NK-92 treated with Interleukin-12 subunit alpha and Interleukin-12 subunit beta, amount 100 ng/mL, for 24 hours (cell line): ENCODE measurements at places on chromosomes 7 and 10.
A peak's percentile ranks its signal among the peaks of the same experiment; 100 is the strongest.

DNA sequence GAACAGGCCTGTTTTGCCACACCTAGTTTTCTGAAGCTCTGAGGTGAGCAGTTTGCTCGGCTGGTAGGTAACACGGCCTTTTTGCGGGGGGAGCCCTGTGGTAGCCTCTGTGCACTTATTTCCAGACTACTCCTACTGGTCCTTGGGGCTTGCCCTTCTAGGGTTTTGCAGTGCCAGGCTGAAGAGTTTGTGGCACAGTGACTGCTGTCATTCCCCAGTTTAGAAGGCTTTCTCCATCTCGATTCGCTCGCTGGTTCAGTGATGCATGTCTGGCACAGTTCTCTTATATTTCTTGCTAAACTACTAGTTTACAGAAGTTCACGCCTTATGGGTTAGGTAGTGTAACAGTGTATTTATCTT lies 711 bp downstream of the KIF20B start:
- DNase-seq = peak; percentile 7

- DNase-seq = no peak
Observed at GRCh38 chr10:79459243-79459642, 13.8 kb upstream of the ZCCHC24 start.

GRCh38 chr10:76582531-76582930 lies 1055.1 kb downstream of the KCNMA1 start:
- DNase-seq = no peak

DNA sequence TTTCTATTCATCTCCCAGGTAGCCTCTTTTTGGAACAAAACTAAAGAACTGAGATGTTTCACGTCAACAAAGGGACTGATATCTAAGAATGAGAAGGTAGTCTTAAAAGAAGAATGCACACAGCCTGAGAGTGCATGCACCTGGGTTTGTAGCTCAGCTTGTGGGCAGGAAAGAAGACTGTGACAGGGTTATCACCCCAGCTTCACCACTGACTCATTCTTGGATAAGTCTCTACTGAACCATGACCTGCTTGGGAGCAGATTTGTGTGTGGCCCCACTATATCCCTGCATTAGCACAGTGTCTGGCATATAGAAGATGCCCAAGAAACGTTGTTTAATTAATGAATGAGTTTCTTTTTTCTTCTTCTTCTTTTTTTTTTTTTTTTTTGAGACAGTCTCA lies 187.5 kb downstream of the GPAM start:
- DNase-seq = no peak

DNA sequence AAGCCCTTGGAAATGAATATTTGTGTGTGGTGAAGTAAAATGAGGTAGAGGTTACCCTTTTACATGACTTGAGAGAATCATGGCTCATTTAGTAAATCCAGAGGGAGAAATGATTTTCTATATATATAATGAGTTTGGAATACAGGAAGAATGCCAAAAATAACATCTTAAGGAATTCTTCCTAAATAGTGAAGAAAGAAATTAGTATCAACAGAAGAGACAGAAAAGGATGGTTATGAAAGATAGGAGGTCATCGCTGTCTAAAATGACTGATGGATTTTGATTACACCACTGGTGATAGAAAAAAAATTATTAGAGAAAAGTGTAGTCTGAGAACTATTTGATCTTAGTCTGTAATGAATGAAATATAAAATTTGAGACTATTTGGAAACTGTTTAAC lies 283.0 kb downstream of the ADK start:
- no peak for DNase-seq

GRCh38 chr10:3868271-3868664 lies 83.3 kb upstream of the KLF6 start:
- no peak for DNase-seq

GRCh38 chr7:32266932-32267475 lies 196.8 kb upstream of the PDE1C start:
- DNase-seq = no peak

DNA sequence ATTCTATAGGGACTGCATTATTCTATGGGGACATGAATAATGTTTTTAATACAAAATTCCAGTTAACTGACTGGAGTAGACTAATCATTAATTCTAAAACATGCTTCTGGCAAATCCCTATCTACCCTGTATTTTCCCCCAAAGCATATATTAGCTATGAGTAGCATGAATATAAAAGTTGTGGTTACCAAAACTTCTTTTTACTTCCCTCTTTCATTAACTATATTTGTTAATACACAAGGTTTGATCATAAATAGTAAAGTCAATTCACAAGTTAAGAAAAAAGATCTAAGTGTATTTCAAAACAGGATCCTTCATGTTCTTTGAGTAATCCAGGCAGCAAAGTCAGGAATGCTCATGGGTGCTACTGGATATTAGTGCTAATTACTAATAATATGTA lies 2.9 kb upstream of the RALA start:
- no peak for DNase-seq

DNA sequence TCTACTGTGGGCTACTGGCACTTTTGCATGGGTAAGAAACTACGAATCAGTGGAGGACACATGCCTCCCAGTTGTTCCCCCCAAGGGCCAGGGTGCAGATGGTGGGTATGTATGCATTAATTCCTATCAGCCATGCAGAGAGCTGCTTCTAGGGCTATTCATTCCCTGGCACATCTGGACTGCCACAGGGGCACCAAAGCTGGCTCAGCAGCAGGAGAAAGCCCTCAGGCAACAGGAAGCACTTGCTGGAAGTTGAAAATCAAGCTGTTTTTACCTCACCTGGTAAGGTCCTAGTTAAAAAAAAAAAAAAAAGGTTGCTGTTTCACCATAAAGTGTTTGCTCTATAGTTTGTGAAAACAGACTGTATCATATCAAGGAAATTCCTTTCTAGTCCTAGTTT lies 1342.6 kb downstream of the REEP3 start:
- no peak for DNase-seq

- DNase-seq = no peak
Observed at GRCh38 chr10:124225467-124226270, 132.3 kb upstream of the CHST15 start.

GRCh38 chr7:140294454-140294853 lies 103.9 kb downstream of the SLC37A3 start:
- no peak for DNase-seq

DNA sequence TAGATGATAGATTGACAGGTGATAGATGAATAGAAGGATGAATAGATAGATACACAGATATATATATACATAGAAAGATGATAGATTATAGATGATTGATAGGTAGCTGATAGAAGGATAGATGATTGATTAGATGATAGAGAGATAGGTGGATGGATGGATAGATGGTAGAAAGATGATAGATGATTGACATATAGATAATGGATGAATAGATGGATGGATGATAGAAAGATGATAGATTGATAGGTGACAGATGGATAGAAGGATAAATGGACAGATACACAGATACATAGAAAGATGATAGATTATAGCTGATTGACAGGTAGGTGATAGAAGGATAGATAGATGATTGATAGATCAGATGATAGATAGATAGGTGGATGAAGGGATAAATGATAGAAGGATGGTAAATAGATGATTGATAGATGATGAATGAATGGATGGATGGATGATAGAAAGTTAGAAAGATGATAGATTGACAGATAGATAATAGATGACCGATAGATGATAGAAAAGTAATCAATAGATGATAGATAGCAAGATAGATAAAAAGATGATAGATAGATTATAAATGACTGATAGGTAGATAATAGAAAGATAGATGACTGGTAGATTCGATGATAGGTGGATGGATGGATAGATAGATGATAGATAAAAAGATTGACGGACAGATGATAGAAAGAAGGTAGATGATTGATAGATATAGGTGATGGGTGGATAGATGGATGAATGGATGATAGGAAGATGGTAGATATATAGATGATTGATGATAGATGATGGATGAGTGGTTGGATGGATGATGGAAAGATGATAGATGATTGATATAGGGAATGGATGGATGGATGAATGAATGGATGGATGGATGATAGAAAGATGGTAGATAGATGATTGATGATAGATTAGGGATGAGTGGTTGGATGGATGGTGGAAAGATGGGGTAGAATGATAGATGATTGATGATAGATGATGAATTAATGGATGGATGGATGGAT lies 80.4 kb downstream of the MICALL2 start:
- no peak for DNase-seq

DNA sequence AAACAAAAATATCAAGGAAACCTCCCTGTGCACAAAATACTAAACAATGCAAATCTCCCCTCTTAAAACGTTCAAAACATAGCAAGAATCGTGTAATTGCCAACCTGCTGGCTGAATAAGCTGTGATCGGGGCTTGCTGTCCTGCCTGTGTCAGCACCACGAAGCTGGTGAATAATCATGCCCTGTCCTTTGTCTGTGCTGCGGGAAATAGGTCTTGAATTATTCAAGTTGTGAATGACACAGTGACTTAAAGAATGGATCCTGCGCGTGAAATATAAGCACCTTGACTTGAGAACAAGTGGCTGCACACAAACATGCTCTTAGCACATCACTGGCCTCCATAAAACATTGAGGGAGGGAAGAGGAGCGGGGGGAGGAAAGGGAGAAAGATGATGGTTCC lies 130.2 kb downstream of the OAT start:
- no peak for DNase-seq

DNA sequence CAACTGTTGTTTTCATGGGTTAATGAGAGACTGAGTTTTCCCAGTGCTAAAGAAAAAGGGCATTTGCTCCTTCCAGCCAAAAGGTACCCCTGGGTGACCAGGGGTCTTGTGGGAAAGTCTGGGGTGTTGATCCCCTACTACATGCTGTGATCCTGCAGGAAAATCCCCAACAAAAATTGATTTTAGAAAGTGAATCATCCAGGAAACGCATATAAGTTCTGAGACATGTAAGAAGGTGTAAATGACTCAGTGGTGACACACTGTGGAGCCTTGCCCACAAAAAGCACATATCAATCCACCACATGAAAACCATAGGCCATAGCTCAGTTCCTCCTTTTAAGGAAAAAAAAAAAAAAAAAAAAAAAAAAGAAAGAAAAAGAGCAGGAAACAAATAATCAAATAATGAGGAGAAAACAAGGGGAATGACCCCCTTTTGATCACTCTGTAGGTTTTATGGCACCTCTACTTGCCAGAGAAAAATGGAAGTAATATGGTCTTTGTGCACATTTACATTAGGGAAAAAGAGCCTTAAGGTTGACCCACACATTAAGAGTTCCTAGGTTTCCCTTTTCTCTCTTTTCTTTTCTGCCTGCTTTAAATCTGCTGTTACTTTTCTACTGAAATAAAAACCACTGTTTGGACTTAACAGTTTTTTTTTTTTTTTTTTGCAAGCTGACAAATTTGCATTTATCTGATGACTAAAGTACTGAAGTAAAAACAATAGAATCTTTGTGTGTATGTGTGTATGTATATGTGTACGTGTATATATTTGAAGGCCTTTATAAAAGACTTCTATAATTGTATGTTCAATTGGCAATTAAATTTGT lies 386.0 kb downstream of the KIF20B start:
- DNase-seq = no peak

DNA sequence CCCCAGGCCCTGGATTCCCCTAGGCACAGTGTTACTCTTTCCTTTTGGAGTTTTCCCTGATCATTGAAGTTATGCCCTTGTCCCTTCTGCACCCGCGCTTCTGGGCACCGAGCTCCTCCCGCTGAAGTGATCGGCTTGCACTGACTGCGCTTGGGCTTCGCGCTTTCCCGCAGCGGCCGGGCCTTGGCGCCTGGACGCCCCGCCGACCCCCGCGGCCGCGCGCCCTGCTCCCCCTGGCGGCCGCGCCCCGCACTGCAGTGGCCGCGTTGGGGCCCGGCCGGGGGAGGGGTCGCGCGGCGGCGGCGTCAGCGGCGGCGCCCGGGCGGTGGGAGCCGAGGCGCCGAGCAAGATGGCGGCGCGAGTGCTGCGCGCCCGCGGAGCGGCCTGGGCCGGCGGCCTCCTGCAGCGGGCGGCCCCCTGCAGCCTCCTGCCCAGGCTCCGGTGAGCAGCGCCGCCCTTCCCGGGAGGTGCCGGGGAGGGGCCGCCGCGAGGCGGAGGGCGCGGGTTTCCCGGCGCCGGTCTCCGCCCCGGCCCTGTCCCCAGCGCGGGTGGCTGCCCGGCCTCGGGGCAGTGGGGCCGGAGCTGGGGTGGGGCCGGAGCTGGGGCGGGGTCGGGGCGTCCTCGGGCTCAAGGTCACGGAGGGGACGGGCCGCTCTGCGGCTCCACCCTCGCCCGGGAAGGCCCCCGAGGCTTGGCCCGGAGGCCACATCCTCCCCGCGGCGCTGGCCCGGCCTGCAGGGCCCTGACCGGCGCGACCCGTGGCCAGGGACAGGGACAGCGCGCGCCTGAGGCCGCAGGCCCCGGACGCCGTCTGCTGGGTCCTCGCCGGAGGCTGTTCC lies at the start of gene NIPSNAP2:
Gene NIPSNAP2 (plus strand): TSS at position 325 of the 839 bp plus-strand sequence. CDS start 25 bp downstream, at position 350.
- peak; percentile 25 for DNase-seq

- DNase-seq = no peak
Observed at GRCh38 chr7:36299823-36300341, 89.8 kb upstream of the ANLN start.

DNA sequence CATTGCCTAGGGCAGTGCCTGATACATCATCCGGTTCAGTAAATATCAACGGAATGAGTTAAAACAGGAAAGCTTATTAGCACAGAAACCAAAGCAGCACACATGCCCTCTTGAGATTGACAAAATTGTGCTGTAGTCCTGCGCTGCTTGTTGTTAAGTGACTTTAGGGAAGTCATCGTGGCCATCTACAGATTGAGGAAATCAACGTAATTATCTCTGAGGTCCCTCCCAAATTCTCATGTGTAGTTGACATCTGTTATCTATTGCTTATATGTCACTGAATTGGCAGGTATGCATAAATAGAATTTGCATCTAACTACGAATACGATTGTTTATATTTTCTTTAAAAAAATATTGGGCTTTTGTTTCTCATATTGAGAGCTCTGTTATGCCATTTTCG lies 3.5 kb upstream of the GNB2 start:
- DNase-seq = no peak

DNA sequence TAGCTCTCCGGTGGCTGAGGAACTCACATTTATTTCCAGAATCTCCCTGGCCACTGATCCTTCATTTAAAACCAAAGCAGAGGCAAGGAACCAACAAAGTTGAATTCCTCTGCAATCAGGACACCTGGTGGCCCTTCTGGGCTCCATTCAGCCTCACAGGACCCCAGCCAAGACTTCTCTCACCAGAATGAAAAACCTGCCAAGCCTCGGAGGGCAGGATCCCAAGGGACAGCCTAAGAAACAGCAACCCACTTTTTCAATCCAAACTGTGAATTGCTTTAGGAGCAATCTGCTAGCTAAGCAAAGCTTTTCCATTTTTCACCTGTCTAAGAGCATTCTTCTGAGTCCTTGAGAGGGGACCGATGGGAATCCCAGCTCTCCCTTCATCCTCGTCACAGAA lies 34.6 kb downstream of the OAT start:
- no peak for DNase-seq

DNA sequence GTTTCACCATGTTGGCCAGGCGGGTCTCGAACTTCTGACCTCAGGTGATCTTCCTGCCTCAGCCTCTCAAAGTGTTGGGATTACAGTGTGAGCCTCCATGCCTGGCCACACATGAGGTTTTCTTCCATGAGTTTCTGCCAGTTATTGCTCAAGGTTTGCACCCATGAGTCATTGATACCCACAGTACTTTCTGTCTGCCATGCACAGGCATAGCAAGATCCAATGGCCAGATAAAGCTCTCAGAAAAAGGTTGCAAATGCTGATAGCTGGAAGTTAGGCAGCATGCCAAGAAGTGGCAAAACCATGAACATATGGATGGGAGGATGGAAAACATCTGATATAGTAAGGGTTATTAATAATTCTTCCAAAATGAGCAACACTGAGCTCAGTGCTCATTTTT lies 298.7 kb upstream of the NRG3 start:
- no peak for DNase-seq
